Mesendoderm (in vitro differentiated cells): ENCODE measurements at places on chromosomes 16 and 17.

- DNase-seq: no peak
These were observed 147.4 kb downstream of the TMEM132E start for GRCh38 chr17:34726536-34727384.

DNA sequence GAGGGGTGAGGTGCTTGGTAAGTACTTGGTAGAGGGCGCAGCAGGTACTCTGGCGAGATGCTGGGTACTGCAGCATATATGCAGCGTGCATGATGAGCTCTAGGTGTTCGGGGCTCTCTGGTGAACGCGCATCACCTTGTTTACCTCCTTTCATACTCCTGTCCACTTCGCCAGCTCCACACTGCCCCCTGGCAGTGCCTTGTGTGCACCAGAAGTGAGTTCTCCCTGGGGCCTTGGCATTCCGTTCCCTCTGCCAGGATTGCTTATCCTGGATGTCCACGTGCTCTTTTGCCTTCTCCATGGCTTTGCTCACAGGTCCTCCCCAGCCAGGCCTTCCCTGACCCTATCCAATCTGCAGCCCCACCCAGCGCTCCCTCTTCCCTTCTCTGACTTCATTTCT is 154.2 kb downstream of the MRM1 start:
- peak; percentile 77 for DNase-seq

GRCh38 chr17:46264456-46265198 is 30.3 kb upstream of the LRRC37A start:
- peak; percentile 91 for DNase-seq

DNA sequence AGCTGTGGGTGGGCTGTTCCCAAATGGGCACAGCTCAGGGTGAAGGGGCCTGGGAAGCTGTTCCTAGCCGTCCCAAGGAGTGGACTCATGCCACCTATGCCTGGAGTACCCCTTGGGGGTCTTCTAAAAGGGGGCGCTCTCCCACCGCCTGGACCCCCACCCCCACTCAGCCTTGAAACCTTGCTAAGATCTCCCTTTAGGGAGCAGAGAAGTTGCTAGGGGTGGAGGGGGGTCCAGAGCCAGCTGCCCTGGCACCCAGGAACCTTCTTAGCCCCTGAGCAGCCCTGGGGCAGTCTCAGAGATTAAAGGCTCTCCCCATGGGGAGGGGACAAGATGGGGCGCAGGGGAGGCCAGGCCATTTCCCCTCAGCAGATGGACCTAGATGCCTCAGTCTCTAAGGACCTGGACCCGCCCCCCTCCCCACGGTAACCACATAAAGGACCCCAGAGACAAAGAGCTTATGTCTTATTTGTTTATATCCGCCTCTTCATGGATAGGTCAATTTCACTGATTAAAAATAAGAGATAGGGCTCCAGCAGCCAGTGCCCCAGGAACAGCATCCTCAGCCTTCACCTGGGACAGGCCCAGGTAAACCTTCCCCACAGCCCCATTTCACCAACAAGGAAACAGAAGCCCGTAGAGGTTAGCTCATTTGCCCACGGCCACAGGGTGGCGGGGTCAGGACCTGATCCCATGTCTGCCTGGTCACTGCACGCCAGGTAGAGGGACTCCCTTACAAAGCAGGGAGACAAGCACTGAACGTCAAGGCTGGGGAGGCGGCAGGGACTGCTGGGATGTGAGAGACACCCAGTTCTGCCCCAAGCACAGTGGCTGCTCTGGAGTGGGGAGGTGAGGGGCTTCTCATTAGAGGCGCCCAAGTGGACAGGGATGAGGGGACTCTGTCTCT is 3.4 kb downstream of the MTSS2 start:
- DNase-seq: peak; percentile 47
